ENCODE measurements at places on chromosomes 5 and 9. TPM values are rescaled to one million over a fixed set of nuclear protein-coding genes. Genes with fewer than 3 reads are reported as not detected.

DNA sequence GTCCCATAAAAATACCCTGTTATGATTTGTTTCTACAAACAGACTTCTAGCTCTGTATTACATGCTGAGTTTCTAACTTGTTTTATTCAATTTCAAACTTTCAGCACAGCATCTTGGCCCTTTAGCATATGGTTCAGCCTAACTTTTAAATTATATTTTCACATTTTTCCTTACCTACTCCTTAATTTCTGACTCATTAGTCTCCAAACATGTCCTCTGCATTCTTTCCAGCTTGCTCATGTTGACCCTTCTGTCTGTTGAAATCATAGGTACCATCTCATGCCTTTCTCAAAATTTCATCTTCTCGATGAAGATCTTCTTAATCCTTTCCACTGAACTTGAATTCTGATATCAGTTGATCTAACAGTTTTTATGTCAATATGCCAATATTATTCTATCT, 200.9 kb upstream of the RIOK2 start:
- no peak overlapping the region for H3K4me3 ChIP-seq
- H3K27me3 ChIP-seq: no peaks in the 10 kb centered on the region
- no peaks in the 10 kb centered on the region for H3K36me3 ChIP-seq

DNA sequence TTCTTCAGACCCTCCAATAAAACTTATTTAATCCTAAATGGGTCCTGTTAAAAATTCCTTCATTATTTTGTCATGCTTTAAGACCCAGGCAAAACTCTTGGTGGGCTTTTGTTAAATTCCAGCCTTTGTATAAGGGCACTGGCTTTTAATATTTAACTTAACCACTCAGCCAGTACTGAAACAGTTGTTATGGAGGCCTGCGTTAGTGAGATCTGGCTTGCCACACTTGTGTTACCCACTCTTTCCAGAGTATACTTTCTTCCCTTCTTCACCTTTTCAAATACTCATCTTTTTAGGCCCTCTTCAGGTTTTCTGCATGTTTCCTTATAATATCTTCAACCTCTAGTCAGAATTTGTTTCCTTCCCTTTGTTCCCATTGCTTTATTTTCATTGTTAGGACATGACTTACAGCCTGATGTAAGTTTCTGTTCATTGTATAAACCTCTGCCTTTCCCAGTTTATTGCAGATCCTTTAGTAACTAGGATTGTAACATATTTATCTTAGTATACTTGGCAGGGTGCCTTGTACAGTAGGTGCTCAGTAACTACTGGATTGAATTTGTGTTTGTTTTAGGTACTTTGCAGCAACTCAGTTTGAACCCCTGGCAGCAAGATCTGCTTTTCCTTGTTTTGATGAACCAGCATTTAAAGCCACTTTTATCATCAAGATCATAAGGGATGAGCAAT, 48.8 kb downstream of the LNPEP start:
- no peak overlapping the region for H3K4me3 ChIP-seq
- DNase-seq: no peak
- H3K36me3 ChIP-seq: peaks cover 21% of the 10 kb centered on the region
- no peak overlapping the region for H3K27ac ChIP-seq

DNA sequence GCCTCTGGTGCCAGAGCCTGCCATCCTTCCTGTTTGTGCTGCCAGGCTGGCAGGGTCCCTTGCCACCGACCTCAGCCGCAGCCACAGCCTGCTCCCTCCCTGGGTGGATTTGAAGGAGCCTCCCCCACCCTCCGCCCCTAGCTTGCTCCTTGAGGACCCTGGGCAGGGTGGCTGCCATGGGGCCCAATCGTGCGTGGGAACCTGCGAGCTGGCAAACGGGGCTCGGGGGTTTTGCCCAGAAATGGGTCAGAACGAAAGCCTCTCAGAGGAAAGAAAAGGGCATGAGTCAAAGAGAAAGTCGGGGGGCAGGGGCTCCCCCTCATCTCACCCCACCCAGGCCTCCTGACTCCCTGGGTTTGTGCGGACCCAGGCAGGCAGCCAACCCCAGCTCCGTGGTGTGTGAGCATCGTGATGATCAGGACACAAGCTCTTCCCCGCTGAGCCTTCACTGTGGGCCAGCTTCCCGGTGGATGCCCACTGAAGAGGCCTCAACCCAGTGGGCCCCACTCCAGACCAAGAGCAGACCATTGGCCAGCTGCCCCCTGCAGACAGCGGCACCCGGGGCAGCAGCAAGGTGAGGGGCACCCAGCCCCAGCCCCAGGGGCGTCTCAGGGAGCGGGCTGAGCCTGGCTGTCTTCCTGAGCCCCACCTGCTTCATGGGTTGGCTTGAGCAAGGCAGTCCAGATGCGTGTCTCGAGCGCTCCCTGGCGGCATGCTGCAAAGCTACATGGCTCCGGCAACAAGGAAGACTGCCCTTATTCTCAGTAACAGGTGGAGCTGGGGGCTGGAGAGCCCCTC, 3.0 kb upstream of the FUT7 start:
- H3K36me3 ChIP-seq: no peaks in the 10 kb centered on the region
- peak overlapping the region; percentile 42 for H3K4me3 ChIP-seq
- H3K4me1 ChIP-seq: peaks cover 52% of the 10 kb centered on the region

GRCh38 chr9:129552064-129552463, 68.8 kb downstream of the C9orf50 start:
- H3K4me3 ChIP-seq: no peak overlapping the region
- H3K27ac ChIP-seq: no peak overlapping the region
- peaks cover 10% of the 10 kb centered on the region for H3K27me3 ChIP-seq
- H3K36me3 ChIP-seq: no peaks in the 10 kb centered on the region
- no peak for DNase-seq

DNA sequence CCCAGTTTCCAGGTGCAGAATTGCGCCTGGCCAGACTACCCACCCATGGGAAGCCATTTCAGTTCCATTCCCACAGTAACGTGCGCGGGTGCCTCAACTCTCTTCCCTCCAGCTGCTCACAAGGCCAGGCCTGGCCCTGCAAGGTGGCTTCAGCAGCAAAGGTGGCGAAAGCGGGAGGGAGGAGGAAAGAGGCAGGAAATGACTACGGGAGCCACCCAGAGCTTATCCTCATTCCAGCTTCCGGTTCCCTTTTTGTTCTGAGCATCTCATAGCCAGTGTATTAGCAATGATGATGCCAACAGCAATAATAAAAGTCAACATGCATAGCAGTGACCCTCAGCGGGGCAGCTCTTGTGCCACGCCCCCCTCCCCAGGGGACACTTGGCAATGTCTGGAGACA, 101.5 kb upstream of the BOD1 start:
- H3K36me3 ChIP-seq: no peaks in the 10 kb centered on the region
- H3K27me3 ChIP-seq: no peaks in the 10 kb centered on the region
- H3K4me1 ChIP-seq: no peaks in the 10 kb centered on the region
- no peak overlapping the region for H3K27ac ChIP-seq
- DNase-seq: no peak

DNA sequence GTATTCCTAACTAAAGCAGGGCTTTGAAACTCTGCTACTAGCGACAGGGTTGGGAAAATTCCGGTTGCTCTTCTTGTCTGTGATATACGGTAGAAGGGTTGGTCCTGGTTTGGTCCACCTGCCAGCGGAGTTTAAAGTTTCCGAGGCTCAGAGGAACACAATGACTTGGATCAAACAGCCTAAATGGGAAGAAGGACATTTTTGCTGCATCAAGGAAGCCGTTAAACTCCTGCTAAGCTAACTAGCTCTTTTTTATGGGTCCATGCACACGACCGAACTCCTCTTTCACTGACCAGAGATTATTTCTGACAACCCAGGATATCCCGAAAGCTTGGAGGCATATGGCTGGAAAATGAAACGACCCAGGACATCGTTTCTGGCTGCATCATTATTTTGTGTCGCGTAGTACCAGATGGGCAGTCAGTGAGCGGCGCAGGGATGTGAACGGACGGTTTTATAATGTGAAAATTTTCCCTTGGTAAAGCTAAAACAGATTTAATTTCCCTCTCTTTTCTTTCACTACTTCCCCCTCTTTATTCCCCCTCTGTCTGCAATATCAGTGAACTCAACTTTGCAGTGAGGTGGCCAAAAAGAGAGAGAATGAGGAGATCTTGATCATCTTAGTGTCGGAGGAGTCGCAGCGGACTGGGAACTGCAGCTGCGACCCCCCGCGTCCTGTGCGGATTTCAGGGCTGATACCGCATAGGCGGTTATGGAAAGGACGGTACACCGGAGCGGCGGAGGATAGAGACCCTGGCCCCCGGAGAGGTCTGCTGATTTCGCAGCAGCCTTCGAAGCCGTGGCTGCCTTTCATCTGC, at the start of gene LURAP1L:
Gene LURAP1L, plus strand, starts transcription at position 160 of the 818 bp plus-strand sequence. CDS start 696 bp downstream, outside the sequence.
- no peaks in the 10 kb centered on the region for H3K4me1 ChIP-seq
- H3K27me3 ChIP-seq: no peaks in the 10 kb centered on the region
- no peak within 1 kb of the TSS for H3K27ac ChIP-seq
- no peak for DNase-seq
- no peaks in the 10 kb centered on the region for H3K36me3 ChIP-seq

GRCh38 chr9:33868440-33868973, 51.5 kb downstream of the UBE2R2 start:
- H3K27me3 ChIP-seq: no peaks in the 10 kb centered on the region
- H3K4me3 ChIP-seq: no peak overlapping the region
- no peak for DNase-seq
- no peak overlapping the region for H3K27ac ChIP-seq
- H3K4me1 ChIP-seq: peaks cover 6% of the 10 kb centered on the region

GRCh38 chr5:136026636-136027035, 2.2 kb upstream of the TGFBI start:
- no peaks in the 10 kb centered on the region for H3K27me3 ChIP-seq
- no peak overlapping the region for H3K4me3 ChIP-seq
- no peak overlapping the region for H3K27ac ChIP-seq
- DNase-seq: no peak

DNA sequence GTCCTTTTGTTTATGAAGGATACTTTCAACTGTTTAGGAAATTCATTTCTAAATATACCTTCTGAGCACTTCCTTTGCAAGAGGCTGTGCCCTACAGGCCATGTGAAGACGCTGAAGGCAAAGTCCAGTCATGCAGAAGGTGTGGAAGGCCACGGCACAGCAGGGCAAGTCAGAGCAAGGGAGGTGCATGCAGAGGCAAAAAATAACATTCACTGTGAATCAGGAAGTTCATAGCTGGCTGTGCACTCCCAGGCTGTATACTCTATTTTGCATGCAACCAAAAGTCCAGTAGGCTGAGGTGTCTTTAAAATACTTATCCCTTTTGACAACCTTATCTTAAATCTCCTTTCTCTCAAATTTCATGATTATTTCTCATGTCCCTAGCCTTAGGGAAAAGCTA, 50.3 kb downstream of the GNAQ start:
- H3K36me3 ChIP-seq: no peaks in the 10 kb centered on the region
- no peak overlapping the region for H3K27ac ChIP-seq
- no peak overlapping the region for H3K4me3 ChIP-seq
- no peak for DNase-seq
- no peaks in the 10 kb centered on the region for H3K27me3 ChIP-seq

- H3K27ac ChIP-seq: no peak overlapping the region
- H3K4me1 ChIP-seq: no peaks in the 10 kb centered on the region
- H3K36me3 ChIP-seq: no peaks in the 10 kb centered on the region
- no peaks in the 10 kb centered on the region for H3K27me3 ChIP-seq
- H3K4me3 ChIP-seq: no peak overlapping the region
These were observed 11.1 kb upstream of the GARNL3 start for GRCh38 chr9:127253446-127253845.

- H3K36me3 ChIP-seq: no peaks in the 10 kb centered on the region
- no peaks in the 10 kb centered on the region for H3K27me3 ChIP-seq
- peaks cover 48% of the 10 kb centered on the region for H3K4me1 ChIP-seq
- H3K4me3 ChIP-seq: peak overlapping the region; percentile 59
These were observed 413 bp upstream of the OXCT1 start for GRCh38 chr5:41870627-41871048.

DNA sequence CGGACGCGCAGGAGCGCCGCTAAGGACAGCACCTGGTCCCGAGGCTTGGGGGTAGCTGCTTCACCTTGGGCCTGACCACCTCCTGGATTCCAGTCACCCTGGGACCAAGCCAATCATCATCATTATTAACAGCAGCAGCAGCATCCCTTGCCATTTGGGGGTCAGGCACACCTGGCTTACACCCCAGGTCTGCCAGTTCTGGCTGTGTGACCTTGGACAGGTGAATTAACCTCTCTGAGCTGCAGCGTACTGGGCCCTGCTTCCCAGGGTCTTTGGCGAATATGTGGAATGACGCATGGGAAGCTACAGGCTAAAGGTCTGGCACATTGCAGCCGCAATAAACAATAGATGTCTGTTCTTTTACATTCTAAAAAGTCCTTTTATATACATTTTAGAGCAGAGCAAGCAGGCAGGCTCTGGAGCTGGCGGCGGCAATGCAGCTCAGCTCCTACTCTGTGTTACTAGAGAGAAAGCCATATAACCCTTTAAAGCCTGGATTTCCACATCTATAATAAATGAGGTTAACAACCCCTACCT, 97.8 kb upstream of the CPLX2 start:
- no peak overlapping the region for H3K4me3 ChIP-seq
- H3K27me3 ChIP-seq: peaks cover 4% of the 10 kb centered on the region
- no peaks in the 10 kb centered on the region for H3K36me3 ChIP-seq
- H3K27ac ChIP-seq: no peak overlapping the region
- no peak for DNase-seq

DNA sequence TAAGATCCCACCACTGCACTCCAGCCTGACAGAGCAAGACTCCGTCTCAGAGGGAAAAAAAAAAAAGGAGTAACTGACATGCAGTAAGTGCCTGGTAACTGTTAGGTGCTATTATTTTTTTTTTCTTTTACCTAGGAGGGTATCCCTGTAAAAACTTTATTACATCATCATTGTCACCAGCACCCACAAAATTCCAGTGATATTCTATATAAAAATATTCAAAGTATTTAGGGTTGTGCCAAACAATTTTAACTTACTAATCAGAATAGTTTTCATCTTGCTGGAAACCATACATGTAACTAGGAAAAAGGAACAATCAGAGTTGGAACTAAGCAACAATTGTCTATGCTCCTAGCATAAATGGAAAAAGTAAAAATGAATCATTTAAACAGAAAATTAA, 112.4 kb downstream of the SSBP2 start:
- no peak for DNase-seq
- no peaks in the 10 kb centered on the region for H3K4me1 ChIP-seq
- no peak overlapping the region for H3K4me3 ChIP-seq
- no peaks in the 10 kb centered on the region for H3K36me3 ChIP-seq
- H3K27me3 ChIP-seq: no peaks in the 10 kb centered on the region
- no peak overlapping the region for H3K27ac ChIP-seq

- H3K36me3 ChIP-seq: no peaks in the 10 kb centered on the region
- H3K27me3 ChIP-seq: no peaks in the 10 kb centered on the region
- no peak overlapping the region for H3K27ac ChIP-seq
- peaks cover under 1% of the 10 kb centered on the region for H3K4me1 ChIP-seq
- DNase-seq: no peak
These were observed 77.3 kb upstream of the LARP1 start for GRCh38 chr5:154677921-154678320.

Gene TMC1
- total RNA-seq: not detected

Gene TMEM267
- 18.4 TPM for total RNA-seq

Gene FCN2
- not detected for total RNA-seq

Gene JAK2
- total RNA-seq: 19.9 TPM

Gene REEP2
- total RNA-seq: not detected

Gene TAF11L5
- total RNA-seq: not detected

Gene PCDHGC5
- total RNA-seq: not detected

Measured in CD4-positive, alpha-beta memory T cell (primary cell).